ENCODE measurements at places on chromosomes 2 and 18.

- DNase-seq: no peak
These were observed 4.7 kb downstream of the RTKN start for GRCh38 chr2:74436848-74437695.

DNA sequence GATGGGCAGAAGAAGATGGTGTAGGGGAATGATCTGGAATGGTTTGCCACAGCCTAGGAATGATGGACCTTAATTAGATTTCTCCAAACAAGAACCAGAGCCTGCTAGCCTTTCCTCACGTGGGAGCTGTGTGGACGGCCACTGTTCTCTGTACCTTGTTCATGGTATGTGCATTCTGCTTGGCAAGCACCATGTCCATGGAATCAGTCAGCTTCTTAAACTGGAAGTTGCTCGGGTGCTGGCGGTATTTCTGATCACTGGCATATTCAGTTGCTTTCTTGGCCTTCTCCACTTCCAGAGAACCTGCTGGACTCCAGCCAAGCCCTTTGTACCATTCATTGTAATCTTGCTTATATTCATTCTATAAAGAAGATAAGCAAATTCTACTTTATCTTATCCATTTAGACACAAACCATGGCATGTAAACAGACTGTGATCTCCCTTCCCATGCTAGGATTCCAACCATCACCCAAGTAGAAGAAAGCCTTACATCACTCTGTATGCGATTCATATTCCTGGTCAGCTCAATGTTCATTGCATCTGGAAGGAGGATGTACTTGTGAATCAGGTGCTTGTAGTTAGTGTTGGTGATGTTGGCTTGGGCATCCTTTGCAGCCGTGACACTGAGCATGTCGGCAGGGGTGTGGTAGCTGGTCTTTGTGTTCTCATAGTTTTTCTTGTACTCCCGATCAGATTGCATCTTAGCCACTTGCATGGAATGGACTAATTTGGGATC lies 78.4 kb downstream of the NEB start:
- no peak for DNase-seq

DNA sequence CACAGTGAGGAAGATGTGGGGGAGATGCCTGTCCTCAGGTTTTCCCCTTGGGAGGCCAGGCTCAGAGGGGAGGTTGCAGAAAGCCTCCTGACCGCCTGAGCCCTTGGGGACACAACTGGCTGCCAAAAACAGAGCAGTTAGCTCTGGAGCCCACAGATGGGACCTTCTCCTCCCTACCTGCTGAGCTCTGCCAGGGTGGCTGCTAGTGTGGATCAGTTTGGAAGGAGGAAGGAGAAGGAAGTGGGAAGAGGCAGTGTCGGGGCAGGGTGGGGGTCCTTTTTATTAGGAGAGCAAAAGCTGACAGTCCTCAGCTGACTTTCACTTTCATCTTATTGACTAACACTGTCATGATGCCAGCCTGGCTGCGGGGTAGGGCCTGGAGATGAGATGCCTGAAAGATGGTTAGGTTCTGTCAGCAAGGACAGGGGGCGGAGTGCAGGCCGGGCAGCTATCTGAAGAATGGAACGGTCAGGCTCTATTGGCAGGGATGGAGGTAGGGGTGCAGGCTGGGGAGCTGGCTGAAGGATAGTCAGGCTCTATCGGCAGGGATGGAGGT lies 188.5 kb upstream of the HDAC4 start:
- no peak for DNase-seq

GRCh38 chr2:237199577-237199976 lies 113.9 kb downstream of the COPS8 start:
- DNase-seq: no peak

DNA sequence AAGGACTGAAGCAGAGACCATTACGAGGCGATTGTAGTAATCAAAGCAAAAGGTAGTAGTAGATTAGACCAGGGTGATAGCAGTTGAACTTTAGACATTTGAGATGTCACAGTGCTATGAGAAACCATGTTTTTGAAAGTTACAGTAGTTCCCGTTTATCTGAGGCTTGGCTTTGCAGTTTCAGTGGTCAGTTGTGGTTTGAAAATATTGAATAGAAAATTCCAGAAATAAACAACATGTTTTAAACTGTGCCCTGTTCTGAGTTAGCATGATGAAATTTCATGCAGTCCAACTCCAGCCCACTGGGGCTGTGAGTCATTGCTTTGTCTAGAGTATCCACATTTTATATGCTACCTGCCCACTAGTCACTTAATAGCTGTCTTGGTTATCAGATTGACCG lies 47.5 kb downstream of the ZNF638 start:
- DNase-seq: no peak

GRCh38 chr2:99864561-99865553 lies 277.5 kb downstream of the AFF3 start:
- no peak for DNase-seq

GRCh38 chr18:5451150-5451549 lies 92.6 kb downstream of the EPB41L3 start:
- DNase-seq: no peak

DNA sequence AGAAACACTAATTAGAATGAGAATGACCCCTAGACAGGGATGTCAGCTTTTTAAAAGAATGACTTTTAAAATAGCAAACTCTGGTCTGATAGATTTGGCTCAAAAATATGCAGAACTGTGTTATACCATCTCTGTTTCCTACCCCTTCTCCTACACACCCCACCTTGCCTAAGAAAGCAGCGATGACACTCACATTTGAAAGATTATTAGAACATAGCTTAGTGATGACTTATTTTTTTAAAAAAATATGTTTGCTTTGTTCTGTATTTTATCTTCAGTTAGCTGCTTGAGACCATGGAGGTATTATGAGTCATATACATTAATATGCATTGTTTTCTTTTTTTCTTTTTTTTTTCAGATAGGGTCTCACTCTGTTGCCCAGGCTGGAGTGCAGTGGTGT lies 176.7 kb upstream of the TPO start:
- no peak for DNase-seq

- peak; percentile 33 for DNase-seq
These were observed 115.1 kb upstream of the GPC1 start for GRCh38 chr2:240320204-240320993.

GRCh38 chr18:71798986-71799673 lies 745.0 kb downstream of the CBLN2 start:
- DNase-seq: no peak

DNA sequence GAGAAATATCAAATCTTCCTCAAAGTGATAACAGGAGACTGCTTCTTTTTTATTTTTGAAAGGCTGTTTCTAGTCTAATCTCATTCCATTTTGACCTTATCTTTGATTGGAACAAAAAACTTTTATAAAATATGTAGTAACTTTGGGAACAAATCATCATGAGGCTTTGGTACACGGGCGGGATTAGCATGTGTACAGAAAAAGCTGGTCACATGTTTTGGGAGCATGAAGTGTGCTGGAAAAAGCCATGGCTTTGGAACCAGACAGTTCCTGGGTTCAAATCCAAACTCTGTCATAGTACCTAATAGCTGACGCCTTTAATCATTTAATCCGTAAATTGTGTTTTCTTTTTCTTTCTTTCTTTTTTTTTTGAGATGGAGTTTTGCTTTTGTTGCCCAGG lies 78.2 kb downstream of the RFTN2 start:
- DNase-seq: no peak

DNA sequence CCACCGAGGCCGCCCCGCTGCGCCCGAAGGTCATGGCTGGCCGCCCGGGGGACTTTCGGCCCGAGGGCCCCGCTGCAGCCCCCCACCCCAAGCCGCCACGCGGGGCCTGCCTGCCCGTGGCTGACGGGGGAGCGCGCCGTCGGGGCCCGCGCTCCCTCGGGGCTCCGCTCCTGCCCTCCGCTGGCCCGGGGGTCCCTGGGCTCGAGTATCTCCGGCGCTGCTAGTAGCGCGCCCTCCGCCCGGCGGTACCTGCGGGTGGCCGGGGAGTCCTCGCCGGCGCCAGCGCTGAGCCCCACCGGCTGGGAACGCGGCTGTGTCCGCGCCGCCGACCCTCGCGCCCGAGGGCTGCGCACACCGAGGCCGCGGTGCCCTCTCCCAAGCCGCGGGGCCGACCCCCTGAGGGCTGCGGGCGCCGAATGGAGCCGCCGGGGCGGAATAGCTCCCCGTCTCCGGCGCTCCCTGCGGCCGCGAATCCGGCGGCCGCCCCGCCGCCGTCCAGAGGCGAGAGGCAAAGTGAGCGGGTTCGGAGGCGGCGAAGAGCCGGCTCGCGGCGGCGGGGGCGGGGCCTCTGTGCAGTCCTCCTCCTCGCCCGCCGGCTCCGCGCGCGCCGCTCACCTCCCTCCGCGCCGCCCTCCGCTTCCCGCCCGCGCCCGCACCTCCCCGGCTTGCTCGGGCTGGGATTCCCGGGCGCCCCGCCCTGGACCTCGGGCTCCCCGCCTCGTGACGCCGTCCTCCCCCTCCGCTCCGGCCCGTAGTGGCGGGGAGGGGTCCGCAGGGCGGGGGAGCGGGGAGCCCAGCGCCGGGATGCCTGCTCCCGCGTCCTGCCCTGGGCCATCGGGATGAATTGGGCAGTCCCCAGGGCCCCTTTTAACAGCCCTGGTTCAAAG lies at the start of gene KCNG3:
TSS of gene KCNG3 (minus strand) at position 515 of the 887 bp plus-strand sequence. CDS start at position 34, 481 bp downstream.
- peak; percentile 68 for DNase-seq

DNA sequence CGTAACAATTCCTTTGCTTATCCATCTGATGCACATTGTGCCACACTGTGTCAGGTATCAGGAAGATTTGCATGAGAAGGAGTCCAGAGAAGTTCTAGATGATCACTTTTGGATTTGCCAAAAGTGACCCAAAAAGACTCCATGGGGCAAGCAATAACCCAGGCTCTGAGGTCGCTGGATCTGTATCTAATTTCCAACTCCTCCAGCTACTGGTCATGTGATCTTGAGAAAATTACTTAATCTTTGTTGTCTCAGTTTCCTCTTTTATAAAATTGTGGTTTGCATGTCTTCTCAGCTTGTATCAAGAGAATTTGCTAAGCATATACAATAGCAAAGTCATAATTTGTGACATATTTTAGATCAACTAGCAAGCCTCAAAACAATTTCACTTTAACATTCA lies 61.3 kb upstream of the ITGA4 start:
- no peak for DNase-seq

GRCh38 chr2:47054868-47055267 lies 100.2 kb downstream of the STPG4 start:
- DNase-seq: no peak

GRCh38 chr2:165054652-165055051 lies 99.3 kb upstream of the SLC38A11 start:
- DNase-seq: no peak

DNA sequence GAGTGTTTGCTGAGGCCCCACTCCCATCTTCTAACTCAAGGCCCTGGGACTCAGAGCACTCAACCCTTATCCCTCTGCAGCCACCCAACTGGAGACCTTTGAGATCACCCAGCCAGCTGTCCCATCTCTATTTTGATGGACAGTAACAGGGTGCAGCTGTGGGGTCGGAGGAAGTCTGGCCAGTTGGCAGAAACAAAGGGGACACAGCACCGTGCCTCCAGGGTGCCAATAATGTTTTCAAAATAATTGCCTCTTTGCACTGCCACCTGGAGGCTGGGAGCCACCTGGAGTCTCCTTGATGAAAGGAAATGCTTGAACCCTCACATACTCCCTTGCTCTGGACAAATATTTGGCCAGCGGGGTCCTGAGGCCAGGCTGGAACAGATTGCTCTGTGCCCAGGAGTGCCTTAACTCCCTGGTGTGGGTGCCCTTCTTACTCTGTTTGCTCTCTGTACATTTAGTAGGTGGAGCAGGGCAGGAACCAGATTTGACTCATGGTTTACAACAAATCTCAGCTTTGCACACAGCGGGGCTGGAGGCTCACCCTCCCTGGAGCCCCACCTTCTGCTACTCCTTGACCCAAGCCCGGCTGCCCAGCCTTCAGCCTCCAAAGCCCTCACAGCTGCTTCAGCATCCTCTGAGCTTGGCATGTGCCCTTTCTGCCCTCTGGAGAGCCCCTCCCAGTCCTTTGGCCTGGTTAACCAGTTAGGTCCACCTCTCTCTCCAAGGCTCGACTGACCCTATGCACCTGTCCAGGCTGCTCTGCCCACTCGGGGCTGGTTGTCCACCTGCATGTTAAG lies 17.2 kb downstream of the MAL start:
- DNase-seq: no peak

DNA sequence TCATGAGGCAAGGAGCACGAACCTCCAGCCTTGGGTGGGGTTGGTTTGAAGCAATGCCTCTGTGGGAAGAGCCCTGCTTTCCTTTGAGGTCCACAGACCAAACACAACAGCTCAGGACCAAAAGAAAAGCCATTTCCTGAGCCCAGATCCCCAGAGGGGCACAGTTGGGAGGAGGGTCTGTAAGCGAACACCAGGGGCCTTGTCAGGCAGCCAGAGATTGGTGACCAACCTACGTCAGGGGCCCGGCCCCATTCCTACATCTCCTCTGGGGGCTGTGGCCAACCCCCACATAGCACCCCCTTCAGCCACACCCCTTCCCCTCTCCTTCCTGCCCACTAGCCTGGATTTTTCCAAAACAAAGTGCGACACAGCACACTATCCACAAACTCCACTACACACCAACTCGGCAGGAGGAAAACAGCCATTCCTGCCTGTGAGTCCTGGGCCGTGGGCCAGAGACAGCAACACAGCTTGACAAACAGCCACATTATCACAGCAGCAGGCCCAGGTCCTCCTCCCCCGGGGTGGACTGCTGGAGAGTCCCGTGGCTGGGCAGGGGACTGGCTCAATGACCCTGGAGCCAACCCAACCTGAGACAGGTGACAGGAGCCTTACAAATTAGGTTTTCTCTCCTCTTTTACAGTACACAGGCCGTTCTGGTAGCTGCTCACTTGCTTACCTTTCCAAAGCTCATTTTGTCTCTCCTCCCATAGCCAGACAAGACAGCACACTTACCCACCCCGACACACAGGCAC lies 98.8 kb downstream of the TNS1 start:
- DNase-seq: peak; percentile 85

DNA sequence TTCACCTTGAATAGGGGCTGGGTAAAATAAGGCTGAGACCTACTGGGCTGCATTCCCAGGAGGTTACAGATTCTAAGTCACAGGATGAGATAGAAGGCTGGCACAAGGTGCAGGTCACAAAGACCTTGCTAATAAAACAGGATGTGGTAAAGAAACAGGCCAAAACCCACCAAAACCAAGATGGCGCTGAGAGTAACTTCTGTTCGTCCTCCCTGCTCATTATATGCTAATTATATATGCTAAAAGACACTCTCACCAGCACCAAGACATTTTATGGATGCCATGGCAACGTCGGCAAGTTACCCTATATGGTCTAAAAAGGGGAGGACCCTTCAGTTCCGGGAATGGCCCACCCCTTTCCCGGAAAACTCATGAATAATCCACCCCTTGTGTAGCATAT lies 711.5 kb upstream of the KLHL29 start:
- no peak for DNase-seq

DNA sequence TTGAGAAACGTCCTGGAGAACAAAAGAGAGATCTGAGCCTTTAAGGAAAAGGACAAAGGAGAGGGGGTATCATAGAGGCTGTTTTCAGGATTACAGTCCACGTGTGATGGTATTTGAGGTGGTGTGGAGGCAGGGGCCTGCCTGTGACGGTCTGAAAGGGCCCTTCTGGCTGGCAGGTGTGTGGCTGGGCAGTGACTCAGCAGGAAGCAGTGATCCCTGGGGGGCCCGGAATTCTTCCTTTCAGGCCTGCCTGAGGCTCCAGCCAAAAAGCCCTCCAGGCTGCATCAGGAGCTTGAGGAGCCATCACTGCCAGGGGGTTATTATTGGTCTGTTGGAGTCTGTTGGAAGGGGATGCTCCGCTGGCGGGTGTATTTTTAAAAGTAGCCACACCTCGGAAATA lies 97.2 kb upstream of the TMEM18 start:
- no peak for DNase-seq
